Stimulated activated CD8-positive, alpha-beta memory T cell treated with anti-CD3 and anti-CD28 coated beads, Interleukin-4, amount 100 ng/mL, for 1 hour (primary cell): ENCODE measurements at places on chromosomes 5 and 9.

GRCh38 chr5:173969167-173970049 is 19.6 kb upstream of the C5orf47 start:
- no peak for DNase-seq

DNA sequence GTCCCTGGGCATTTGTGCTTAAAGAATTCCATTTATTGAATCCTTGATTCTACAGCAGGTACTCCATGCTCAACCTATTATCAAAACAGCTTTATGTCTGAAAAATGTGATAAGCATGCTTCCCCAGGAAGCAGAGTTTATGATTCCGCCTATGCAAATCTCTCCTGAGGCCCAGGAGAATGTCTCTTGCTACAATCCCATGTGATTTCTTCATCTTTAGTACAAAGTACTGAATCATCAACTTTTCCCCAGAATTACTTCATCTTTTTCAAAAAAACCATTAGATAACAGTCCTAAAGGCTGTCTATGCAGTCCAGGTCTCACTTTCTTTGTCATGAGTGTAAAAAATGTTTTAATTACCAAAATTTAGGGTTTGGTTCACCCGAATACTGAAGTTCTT is 130.2 kb upstream of the ADAMTSL1 start:
- no peak for DNase-seq

DNA sequence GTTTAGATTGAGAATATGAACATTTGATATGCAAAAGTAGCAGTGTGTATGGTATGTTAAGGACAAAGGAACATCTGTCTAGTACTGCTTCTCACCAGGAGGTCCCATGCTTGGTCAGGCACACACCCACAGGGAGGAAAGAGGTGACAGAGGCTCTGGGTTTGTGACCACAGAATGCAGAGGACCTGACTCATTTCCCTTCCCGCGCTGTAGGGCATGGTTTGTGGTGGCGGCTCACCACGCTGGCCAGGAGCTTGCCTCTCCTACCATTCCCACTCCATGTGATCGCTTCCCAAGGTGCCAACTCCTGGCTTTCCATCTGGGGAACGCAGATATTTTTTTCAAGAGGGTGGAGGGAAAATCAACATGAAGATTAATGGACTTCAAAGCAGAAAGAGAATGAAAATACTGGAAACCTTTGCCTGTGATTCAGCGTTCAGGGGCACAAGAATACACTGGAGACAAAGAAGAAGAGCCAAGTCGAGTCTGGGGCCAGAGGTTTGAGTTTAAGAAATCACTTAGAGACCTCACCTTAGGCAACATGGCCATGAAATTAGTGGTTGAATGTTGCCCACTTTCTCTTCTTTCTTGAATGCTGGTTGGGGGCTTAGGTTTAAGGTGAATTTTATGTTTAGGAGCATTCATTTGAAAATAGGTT is 477.8 kb downstream of the CCDC171 start:
- DNase-seq, result no peak

GRCh38 chr9:130539420-130540223 is 39.8 kb upstream of the FUBP3 start:
- no peak for DNase-seq

GRCh38 chr5:8839361-8840055 is 706.4 kb downstream of the SEMA5A start:
- DNase-seq, result no peak

DNA sequence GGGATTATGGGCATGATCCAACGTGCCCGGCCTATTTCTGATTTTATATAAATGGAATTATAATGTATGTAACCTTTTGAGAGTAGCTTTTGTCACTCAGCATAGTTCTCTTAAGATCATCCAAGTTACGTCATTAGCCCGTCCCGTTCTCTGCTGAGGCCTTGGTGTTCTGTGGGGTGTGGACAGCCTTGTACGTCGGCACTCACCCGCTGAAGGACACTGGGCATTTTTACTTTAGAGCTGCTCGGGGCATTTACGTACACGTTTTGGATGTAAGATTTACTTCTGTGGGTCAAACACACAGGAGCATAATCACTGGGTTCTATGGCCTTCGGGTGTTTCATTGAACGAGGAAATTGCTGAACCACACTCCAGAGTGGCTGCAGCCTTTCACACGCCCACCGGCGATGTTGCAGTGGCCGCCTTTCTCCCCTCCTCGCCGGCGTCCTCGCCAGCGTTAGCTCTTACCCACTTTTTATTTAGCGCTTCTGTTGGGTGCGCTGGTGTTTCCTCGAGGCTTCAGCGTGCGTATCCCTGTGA is 101.8 kb downstream of the EHMT1 start:
- no peak for DNase-seq

DNA sequence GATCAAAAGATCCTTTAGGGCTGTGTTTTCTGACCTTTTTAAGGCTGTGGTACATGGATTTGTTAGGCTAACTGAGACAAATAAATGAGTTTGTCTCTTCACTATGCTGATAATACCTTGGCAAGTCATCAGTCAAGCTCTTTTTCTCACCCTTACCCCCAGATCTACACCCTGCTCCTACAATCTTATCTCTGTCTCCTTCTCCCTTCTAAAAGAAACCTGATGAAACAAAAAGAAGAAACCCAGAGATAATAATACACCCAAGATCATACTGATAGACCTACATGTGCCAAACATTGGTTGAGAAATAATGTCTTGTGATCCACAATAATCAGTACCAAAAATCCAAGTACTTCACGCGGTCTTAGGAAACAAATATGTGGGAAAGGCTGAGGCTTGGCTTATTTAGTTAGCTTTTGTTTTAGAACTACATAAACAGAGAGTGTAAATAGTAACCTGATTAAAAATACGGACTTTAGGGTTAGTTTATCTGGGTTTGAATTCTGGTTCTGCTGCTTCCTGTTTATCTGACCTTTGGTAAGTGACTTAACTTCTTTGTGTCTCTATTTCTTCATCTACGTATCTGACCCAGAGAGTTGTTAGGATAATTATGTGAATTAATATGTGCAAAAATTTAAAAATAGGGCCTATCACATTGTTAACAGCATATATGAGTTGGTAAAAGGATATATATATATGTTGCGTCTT is 24.8 kb upstream of the PDCD1LG2 start:
- no peak for DNase-seq

DNA sequence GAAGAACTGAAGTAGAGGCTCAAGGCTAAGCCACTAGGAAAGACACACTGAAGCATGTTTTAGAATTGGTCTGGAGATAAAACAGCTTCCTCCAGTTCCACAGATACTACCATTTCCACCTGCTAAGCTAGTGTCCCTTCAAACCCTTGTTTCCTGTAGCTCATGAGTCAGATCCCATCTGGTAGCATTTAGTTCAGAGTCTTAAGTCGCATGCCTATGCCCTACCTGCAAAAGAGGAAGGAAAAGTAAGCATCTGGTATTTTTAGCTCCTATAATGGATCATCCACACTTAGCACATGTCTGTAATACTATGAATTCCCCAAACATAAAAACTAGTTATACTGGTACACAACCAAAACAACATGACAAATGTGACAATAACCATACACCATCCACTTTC is 92.1 kb downstream of the CDKN2A start:
- DNase-seq, result no peak

- DNase-seq, result no peak
Measured at GRCh38 chr9:131296906-131297500, 7.5 kb downstream of the PLPP7 start.

DNA sequence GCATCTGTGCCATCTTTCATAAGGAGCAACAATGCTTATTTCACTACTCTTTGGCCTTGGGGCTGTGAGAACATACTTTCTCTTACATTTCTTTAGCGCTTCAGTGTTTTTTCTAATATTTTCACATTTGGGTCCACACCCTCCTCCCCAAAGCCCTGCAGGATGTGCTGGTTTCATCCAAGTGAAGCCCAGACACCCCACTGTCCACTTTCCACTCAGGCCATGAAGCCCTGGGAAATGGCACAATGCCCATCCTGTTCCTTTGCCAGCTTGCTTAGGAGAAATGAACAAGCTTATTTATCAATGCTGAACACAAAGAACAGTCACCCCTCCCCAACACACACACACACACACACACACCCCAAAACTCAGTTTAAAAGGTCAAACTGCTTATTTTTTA is 17.3 kb upstream of the TMOD1 start:
- no peak for DNase-seq

- DNase-seq, result no peak
Measured at GRCh38 chr5:55134053-55134722, 25.8 kb upstream of the GPX8 start.

- no peak for DNase-seq
Measured at GRCh38 chr5:134084570-134084969, 29.9 kb upstream of the TCF7 start.

DNA sequence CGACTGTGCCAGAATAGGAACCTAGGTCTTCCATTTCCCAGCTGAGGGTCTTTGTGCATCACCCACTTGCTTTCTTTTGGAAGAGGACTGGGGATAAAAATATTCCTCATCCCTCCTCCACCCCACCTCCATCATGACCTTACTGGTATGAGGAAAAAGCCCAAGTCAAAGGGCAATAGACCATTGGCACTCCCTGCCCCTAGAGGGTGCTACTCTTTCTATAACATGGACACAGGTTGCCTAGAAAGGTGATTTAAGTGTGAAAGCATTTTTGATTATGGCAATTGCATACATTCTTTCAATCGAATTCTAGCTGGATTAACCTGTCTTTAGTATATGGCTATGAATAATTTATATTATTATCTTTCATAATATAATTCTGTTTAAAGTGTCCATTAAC is 22.8 kb upstream of the ZNF618 start:
- DNase-seq, result no peak

- no peak for DNase-seq
Measured at GRCh38 chr5:11520241-11520930, 383.9 kb downstream of the CTNND2 start.

DNA sequence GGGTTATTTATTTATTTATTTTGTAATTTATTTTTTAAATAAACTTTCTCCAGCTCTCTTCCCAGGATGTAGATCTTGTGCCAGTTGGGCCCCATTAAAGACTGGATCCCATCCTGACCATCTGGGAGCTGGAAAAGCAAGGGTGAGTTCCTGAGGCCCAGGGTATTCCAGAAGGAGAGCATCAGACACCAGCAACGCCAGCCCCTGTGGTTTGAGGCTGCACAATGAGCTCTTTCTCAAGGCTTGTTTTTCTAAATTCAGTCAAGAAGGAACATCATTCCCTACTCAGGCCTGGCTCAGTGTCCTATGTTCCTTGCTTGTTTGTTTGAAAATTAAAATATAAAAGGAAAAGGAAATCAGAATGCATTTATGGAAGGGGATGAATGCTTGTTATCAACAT is 313.3 kb downstream of the EBF1 start:
- no peak for DNase-seq

DNA sequence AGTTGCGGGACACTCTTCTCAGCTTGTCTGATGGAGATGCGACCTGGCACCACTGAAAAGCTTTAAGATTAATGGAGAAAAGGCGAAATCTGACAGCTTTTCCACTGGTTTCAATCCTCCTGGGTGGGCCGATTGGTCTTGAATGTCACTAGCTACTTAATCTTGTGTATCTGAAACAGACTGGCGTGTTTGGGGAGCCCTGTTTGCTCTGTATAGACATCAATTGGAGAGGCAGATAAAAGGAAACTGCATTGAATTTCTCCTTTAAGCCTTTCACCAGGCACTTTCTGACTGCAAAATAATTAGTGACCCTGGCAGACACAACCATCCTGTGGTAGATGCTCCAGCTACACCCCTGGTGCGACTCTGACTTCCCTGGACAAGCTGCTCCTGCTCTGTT is 224.2 kb downstream of the NDUFS4 start:
- no peak for DNase-seq

- DNase-seq, result no peak
Measured at GRCh38 chr9:34802916-34803315, 93.0 kb upstream of the CCL21 start.

DNA sequence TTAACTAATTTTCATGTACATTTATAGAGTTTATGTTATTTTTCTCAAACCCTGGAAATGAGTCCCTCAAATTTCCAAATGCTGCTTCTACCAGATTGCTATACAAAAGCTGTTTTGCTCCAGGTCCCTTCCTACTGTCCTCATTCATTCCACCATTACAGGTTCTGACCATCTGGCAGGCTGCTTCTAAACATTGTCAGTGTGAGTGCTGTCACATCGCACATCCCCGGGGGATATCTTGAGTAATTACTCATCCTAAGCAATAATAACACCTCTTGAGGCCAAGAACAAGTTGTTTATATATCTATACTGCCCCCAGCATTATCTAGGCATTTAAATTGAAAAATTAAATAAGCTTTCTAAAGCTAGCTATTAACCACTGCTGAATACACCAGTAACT is 1675.3 kb upstream of the CDH6 start:
- DNase-seq, result no peak

GRCh38 chr9:104604801-104605200 is 626 bp downstream of the OR13C2 start:
- no peak for DNase-seq

DNA sequence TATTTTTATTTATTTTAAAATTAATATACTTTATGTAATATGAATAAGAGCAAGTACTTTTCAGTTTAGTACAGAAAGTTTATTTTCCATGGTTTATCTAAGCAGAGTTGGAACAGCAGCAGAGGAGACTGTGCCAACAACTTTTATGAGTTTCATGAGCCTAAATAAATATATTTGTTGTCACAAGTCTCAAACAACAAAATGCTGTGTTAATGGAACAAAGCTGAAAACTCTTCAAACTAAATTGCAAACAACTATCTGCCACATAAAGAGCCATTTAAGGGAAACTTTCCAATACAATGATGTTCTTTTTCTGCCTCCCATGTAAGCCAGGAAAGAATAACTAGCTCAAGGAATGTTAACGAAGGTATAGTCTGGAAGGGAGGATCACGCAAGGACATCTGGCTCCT is 96.1 kb downstream of the FBN2 start:
- no peak for DNase-seq

- no peak for DNase-seq
Measured at GRCh38 chr9:4126184-4126865, 173.5 kb downstream of the GLIS3 start.

GRCh38 chr9:123225374-123225813 is 43.0 kb downstream of the STRBP start:
- DNase-seq, result peak; percentile 18

DNA sequence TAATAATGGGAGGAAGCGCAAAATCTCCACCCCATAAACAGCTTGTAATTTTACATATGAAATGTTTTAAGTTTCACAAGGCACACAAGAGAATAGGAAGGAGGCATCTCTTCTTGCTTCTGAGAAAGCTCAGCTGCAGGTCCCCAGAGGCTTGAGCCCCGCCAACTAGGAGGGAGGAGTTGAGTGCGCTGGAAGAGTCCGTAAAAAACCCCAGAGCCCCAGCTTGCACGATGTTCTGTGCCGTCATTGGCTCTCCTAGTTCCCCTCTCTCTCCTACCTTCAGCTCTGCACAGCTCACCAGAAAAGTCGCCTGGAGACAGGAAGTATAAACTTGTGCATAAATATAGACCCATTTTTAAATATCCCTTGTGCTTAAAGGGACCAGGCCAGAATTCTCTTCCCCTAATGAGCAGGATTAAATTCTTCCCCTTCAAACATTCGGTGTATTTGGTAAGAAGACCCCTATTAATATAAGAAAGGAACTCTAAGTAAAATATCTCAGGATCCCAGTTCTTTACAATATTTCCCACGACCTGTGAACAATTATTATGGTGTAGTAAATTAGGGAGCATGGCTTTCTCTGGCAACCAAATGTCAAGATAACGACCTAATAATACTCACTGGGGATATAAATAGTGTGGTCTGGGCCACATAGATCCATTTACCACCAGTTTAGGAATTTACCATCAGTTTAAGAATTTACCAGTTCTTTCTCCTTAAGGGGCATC is 13.7 kb downstream of the GLRX start:
- peak; percentile 38 for DNase-seq

- DNase-seq, result no peak
Measured at GRCh38 chr9:137913132-137913531, 35.5 kb downstream of the CACNA1B start.
